ENCODE measurements at places on chromosomes 3 and 15.

DNA sequence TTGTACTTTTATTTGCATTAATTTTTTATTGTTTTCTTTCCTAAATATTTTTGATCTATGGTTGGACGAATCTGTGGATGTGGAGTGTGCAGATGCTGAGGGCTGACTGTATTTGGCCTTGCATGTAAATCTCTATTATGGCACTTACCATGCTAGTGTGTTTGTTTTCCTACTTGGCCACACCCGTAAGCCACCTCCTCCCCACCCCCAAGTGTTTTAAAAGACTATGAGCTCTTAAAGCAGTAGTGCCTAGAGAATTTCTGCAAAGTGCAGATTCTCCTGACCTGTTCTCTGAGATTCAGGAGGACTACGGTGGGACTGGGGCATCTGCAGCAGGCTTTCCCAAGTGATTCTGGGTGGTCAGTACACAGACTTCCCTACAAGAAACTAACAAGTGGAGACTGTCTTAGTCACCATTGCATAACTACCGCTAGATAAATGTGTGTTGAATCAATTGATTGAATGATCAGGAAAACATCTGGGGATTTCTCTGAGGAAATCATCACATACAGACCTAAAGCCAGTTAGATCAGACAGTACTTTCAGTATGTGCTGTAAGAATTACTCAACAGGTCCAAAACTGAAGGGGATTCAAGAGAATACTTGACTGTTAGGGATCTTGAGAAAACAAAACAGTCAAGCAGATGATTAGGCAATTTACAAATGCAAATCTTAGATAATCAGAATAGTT, 6.2 kb upstream of the TIPARP start:
- DNase-seq, result no peak

DNA sequence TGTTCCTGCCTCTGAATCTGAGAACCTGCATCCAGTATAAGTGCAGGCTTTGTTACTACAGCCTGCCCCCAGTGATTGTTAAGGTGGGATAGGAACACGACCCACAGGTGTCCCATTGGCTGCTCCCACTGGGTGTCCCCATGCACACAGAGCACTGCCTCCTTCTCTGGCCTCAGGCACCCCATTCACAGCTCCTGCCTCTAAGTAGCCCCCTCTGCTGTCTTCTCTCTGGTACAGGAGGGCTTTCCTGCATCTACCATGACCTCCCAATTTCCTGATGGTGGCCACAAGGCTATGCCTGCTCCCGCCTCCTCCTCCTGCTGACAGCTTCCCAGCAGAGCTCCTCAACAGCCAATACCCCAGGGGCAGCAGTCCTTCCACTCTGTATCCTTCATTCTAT, 238.6 kb upstream of the TMC3 start:
- no peak for DNase-seq

DNA sequence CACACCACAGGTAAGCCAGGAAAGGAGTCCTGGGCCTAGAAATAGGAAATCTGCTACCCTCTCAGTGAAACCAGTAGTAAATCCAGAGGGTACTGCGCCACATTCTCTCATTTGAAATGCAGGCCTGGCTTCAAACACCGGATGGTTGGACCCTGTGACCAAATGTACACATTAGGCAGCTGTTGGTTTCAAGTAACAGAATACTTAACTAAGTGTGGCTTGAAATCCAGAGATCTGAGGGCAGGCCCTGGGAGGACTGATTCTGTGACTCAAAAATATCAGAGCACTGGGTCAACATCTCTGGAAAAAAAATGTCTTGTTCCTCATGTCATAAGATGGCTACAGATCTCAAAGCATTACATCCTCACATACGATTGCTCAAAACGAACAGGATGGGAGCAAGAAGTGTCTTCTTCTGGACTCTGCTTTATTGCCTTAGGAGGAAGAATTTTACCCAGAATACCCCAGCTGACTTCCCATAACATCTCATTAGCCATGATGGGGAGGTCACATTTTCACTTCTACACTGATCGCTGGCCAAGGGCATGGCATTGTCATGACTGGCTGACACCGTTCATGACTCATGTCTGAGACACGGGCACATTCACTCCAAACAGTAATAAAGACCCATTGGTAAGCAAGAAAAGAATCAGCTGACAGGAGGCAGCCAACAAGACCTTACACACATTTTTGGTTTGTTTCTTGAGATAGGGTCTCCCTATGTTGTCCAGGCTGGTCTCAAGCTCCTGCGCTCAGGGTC, 166.0 kb downstream of the ARRDC4 start:
- DNase-seq, result no peak

DNA sequence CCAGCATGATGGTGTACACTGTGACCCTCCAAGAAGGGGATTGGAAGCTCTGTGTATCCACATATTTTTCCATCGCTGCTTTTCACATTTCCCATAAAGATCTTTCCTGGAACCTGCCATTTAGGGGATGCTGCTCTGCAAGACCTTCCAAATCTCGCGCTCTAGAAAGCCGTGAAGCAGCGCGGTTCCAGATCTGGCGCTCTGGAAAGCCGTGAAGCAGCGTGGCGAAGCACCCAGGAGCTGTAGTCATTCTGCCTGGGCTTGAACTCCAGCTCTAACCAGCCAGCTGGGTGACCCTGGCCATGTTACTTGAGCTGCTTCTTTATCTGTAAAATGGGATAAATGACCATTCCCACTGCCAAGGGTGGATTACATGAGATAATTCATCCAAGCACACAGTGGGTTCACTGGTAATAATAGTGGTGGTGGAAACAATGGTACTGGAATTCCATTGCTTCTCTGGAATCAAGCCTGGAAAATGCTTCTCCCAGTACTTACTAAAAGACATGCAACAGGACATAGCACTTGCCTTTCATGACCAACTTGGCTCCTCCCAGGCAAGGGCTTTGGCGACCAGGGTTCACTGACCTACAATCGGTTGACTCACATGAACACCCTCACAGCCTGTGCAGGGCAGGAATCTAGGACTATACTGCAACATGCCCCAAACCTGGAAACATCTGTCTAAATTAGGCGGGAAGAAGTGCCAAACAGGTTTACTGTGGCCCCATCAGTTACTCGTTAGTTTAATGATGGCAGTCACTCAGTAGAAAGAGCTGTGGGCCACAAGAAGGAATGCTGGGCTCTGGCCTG, 70.7 kb downstream of the XXYLT1 start:
- DNase-seq, result no peak

GRCh38 chr15:99614749-99615288, 49.0 kb downstream of the MEF2A start:
- no peak for DNase-seq
